ENCODE measurements at places on chromosomes 7 and 10.

GRCh38 chr10:97217299-97217698, 31.5 kb upstream of the SLIT1 start:
- DNase-seq: no peak

GRCh38 chr10:14074062-14074884, 256.5 kb downstream of the FRMD4A start:
- DNase-seq: no peak

GRCh38 chr7:55524558-55525310, 47.6 kb downstream of the VOPP1 start:
- DNase-seq: no peak

- no peak for DNase-seq
Measured at GRCh38 chr10:11742009-11742778, at the start of gene ECHDC3. Gene ECHDC3, plus strand, starts transcription at chr10:11742382. Its CDS starts 195 bp downstream, at chr10:11742577.

DNA sequence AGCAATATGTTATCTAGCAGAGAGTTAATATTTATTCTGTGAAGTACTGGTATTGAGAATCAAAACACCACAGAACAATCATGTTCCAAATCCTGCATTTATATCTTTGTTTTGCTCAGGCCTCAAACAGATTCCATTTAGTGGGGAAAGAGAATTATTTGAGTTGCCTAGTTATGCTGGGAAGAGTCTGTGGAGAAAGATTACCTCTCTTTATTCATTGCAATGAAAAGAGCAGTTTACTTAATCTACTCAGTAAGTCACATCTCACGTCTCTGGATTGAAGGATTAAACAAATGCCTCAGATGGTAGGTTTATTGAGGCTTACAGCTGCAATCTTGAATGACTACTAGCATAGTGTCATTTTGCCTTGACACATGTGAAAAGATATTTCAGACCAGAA, 76.4 kb downstream of the RUNDC3B start:
- no peak for DNase-seq

DNA sequence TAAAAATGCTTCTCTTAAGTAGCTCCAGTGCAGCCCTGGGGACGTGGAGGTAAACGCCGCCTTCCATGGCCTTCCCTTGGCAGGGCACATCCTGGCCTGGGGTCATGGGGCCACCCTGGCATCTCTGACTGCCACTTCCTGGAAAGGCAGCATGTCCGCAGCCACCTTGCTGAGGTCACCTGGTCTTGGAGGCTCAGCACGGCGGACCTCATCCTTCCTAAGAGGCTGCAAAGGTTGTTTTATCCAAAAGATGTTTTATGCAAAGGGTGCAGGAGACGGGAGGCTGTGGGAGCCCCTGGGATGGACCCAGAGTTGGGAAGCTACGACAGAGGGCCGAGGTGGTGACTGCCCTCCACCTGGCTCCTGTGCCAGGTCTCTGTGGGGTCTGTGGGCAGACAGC, 106.0 kb downstream of the TCERG1L start:
- no peak for DNase-seq

GRCh38 chr7:128168667-128169210, 72.3 kb upstream of the LEP start:
- DNase-seq: no peak

- DNase-seq: no peak
Measured at GRCh38 chr7:124084024-124084423, 51.2 kb upstream of the TMEM229A start.

- DNase-seq: no peak
Measured at GRCh38 chr7:46461334-46461777, 540.3 kb upstream of the IGFBP3 start.

DNA sequence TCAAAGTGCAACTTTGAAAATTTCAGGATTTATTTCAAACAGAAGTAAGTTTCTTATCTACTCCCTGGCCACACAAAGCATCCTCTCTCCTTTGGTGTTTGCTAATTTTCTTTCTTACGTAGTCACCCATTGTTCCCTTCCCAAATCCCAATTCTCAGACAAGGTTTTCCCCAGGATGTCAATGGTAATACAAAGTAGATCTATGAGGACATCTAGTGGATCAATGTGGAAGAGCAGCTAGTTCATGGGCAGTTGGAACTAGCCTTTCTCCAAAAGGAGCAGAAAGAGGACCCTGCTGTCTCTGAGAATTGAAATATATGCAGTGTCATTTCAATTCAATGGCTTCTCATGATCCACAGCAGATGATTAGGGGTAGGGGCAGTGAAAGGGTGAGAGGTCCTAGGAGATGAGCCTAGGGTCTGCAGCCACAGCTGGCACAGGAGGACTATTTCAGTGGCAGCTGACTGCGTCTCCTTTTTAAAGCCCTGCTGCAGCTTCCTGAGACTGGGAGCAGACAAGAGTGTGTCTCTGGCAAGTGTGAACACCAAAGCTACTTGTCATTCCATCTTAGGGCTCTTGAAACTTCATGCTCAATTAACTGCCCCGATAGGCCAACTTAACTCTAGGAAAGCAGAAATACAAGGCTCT, 632.6 kb downstream of the KCNMA1 start:
- DNase-seq: no peak

GRCh38 chr7:131826960-131827359, 270.5 kb upstream of the PODXL start:
- DNase-seq: no peak

GRCh38 chr7:124915242-124915641, 14.4 kb downstream of the POT1 start:
- no peak for DNase-seq

DNA sequence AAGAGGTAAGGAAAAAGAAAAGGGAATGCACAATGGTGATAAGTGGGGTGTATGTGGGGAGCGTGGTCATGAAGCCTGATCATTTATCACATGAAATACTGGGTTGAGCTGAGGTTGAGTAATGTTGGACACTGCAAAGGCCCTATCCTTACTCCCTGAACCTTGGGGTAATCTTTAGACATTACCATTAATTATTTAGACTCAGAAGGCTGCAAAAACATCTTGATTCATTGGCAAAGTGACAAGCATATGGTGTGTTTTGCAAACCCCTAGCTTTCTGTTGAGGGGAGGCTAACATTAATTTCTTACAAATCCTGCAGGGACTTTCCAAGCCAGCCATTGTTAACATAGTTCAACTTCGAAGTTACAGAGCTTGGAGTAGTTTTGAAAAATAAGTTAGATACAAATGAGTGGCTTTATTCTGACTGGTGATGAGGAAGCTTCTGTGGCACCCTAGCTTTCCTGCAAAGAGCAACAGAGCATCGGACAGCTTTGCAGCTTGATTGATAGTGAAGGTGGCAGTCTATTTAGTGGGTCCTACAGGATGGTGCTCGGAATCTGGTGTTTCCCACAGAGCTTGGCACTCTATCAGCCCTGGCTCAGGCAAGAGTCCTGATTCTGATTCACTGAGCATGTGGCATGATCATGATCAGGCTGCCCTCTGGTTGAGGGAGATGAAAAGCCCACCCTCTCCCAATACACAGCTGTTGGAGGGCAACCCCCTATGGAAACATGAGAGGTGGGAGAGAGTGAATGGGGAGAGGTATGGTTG, 153.7 kb upstream of the NPVF start:
- no peak for DNase-seq

GRCh38 chr10:123645615-123646014, 20.5 kb upstream of the GPR26 start:
- no peak for DNase-seq

DNA sequence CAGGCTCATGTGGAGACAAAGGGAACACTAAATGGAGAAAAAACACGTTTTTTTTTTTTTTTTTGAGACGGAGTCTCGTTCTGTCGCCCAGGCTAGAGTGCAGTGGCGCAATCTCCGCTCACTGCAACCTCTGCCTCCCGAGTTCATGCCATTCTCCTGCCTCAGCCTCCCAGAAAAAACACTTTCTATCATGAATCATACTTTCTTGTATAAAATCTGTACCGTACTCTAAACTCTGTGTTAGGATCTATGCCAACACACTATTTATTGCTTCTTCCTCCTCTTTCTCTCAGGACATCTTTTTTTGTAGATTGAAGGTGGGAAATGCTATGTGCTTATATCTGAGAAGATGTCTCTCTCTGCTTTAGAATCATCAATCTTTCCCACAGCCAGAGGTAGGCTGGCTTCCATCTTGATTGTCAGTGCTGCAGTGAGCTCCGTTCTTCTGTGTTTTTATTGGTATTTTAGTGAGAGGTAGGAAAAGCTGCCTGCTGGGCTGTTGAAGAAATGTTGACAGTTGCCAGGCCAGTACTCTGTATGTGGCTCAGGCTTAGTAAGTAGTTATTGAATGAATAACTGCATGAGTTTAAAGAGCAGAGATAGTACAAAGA, 101.1 kb downstream of the GPR85 start:
- DNase-seq: no peak

DNA sequence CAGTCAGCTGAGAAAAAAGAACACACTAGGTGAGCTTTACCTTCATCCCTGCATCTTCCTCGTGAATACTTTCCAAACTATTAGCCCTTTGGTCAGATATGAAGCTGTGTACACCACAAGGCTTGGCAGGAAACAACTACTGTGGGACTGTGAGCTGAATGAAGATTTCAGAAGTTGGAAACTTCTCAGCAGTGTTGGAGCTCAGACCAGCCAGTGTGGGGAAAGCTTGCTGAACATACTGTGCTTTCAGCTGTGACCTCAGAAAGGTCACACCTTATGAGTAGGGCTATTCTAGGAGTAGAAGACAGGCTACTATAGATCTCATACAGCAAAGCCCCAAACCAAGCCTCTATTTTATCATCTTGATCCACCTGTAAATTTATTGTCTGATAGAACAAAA, 123.6 kb downstream of the EXOC4 start:
- DNase-seq: no peak

GRCh38 chr10:31581741-31582323, 262.8 kb downstream of the ZEB1 start:
- no peak for DNase-seq

DNA sequence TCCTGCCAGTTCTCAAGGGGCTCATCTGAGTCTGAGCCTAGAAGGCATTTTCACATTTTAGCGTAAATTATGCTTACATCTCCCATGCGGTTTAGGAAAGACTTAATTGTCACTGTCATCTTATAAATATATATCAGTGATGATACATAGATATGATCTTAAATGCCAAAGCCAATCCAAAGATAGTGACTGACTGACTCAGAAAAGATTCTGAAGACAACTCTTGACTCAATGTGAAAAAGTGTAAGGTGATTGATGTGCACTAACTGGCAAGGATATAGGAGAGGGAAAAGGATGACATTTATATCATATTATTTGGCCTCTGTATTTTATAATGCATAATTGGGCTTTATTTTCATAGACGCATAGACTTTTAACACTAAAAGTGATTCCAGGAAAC, 84.9 kb upstream of the LRRN3 start:
- no peak for DNase-seq

GRCh38 chr7:5429857-5430611, 6.4 kb upstream of the TNRC18 start:
- no peak for DNase-seq

DNA sequence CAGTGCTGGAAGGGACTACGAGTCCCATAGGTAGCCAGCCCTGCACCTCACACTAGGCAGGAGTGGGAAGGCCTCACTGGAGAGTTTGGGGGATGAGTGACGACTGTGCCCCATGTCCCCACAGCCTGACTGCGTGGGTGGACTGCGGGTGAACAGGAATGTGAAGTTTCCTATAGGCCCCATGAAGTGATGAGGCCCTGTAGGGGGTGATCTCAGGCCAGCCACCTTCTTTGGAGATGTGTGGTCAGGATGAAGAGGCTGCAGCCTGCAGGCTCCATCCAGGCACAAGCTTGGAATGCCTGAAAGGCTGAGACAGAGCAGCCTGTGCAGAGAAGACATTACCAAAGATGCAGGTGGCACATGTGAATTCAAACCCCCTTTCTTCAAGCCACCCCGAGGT, 94.9 kb downstream of the CPXM2 start:
- no peak for DNase-seq

- no peak for DNase-seq
Measured at GRCh38 chr7:158015403-158016179, 572.0 kb downstream of the PTPRN2 start.

- DNase-seq: no peak
Measured at GRCh38 chr10:37390926-37391325, 265.5 kb downstream of the ANKRD30A start.

- no peak for DNase-seq
Measured at GRCh38 chr7:47765373-47765979, 182.8 kb downstream of the PKD1L1 start.

GRCh38 chr7:134459981-134460380, 1.1 kb upstream of the AKR1B1 start:
- no peak for DNase-seq

DNA sequence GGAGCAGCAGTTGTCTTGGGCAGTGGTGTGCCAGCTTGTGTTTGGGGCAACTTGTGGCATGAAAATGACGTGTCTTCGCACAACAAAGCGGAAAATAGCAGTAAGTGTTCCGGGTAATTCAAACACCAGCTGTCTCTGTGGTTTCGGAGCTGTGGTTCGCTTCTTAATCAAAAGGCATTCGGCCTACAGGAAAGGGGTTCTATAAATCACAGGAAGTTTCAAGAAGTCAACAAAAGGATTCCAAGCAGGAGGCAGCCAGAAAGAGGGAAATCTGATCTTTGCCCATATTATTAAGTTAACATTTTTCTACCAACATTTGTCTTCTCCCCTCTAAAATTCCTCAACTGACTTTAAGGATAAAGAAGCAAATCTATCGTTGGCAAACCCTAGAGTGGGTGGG, 353.4 kb downstream of the FGFR2 start:
- no peak for DNase-seq

DNA sequence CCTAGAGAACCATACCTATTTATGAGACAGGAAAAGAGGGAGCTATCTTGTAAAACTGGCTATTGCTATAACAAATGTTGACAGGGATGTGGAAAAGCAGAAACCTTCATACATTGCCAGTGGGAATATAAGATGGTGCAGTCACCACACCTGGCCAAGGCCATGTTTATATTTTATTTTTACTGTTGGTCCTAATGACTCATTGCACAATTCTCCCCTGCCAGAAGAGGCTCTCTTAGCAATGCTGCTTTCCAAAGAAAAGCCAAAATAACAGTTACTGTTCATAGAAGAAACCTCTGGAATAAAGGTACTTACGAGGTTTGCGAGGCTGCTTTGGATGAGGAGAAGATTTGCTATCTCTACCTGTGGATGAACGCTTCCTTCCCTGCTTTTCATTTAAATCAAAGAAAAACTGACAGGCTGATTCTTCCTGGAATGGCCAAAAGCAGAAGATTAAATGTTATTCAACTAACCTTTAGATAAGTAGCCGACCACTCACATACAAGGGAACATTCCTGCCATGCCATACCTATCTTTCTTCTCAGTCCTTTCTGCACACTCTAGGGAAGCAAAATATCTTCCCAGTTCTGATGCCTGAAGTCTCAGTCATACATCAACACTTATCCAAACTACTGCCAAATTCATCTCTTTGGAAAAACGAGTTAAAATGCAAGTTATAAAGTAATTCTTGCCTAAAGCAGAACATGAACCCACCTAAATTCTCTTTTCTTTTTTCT, 16.3 kb upstream of the CHUK start:
- no peak for DNase-seq

GRCh38 chr10:122495406-122496340, 34.3 kb downstream of the HTRA1 start:
- DNase-seq: no peak

- DNase-seq: no peak
Measured at GRCh38 chr7:13897819-13898218, 91.6 kb downstream of the ETV1 start.

GRCh38 chr7:80466636-80467035, 45.2 kb downstream of the GNAT3 start:
- no peak for DNase-seq

Data from stimulated activated CD4-positive, alpha-beta T cell treated with anti-CD3 and anti-CD28 coated beads, TNF-alpha, amount 100 ng/mL, for 1 hour (primary cell).